ENCODE measurements at places on chromosomes 4 and X.

DNA sequence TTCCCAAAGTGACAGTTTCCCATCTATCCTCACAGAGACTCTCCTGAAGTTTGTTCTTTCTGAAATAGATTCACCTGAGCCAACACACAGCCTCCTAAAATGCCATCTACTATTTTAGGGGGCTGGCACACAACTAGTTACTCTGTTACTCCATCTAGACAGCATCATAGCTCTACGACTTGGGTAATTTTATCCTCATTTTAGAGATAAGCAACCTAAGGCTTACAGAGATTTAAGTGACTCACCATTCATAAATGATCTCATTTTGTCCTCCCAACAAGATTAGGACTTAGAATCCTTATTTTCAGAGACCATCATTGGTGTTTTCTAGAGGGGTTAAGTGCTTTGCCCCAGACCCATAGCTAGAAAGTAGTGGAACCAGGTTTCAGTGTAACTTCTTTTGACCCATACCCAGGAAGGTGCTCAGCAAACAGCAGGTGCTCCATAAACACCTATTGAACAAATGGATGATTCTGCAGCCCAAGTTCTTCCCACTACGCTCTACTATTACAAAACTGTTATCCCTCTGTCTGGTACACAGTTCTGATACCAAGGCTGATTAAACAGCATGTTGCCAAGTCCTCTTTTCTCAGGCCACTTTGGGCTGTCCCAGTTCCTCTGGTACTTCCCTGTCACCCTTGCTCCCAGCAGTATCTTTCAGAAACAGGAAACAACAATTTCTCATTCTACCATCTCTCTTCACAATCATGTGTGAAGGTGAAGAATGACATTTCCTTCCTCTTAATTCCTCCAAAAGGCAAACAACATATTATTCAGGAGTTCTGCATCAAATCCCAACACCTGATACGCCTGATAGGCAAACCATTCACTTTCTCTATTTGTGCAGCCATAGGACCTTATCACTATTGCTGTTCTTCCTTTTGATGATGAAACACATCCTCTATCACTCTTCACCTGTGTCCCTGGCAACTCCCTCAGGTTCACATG, 304.7 kb upstream of the TAPT1 start:
- DNase-seq = no peak

DNA sequence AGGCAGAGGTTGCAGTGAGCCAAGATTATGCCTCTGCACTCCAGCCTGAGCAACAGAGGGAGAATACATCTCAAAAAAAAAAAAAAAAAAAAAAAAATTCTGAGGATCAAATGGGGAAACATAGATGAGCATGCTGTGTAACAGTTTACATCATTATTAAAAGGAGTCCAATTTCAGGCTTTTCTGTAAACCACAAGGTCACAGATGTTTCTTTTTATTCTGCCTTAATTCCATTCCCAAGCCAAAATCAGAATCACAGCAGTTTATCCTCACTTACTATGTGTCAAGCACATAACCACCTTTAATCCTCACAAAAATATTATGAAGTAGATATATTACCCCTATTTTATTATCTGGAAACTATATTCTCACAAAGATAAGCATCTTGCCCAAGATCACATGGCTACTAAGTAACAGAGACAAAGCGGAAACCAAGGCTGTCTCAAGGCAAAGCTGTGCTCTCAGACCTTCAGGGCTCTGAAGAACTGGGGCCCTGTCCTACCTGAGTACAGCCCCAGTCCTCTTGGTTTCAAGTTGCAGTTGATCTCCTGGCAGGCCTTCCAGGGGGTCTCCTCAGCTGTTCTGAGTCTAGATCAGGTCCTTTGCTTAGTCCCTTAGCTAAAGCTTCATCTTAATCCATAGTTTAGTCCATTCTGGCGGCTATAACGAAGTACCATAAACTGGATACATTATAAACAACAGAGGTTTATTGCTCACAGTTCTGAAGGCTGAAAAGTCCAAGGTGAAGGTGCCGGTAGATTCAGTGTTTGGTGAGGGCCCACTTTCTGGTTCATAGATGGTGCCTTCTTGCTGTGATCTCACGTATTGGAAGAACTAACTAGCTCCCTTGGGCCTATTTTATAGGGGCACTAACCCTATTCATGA, 141.3 kb downstream of the PALLD start:
- DNase-seq = no peak

DNA sequence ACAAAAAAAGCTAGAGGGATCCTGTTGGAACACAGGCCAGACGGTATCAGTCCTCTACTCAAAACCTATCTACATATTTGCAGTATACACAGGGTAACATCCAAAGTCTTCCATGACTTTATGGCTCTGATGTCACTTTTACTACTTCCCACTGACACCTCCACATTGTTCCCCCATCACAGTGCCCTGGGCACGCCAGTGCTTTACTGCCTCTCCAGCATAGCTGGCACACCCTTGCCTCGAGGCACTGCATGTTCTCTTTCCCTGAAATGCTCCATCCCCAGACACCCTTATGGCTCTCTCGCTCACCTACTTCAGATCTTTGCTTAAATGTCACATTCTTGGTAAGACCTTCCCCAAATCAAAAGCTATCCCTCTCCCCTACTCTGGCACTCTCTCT, 6.3 kb upstream of the ATP10D start:
- DNase-seq = no peak

DNA sequence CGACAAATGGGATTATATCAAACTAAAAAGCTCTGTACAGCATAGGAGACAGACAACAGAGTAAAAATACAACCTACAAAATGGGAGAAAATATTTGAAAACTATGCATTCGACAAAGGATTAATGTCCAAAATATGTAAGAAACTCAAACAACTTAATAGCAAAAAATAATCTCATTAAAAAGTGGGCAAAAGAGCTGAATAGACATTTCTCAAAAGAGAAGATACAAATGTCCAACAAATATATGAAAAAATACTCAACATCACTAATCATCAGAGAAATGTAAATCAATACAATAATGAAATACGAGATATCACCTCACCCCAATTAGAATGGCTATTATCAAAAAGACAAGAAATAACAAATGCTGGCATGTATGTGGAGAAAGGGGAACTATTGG, 272.9 kb downstream of the KLHL13 start:
- no peak for DNase-seq

- no peak for DNase-seq
Measured at GRCh38 chrX:120224388-120224787, 26.2 kb upstream of the ZBTB33 start.

- DNase-seq = no peak
Measured at GRCh38 chr4:164779811-164780216, 25.9 kb downstream of the SMIM31 start.
